ENCODE measurements at places on chromosomes 1 and 21.

DNA sequence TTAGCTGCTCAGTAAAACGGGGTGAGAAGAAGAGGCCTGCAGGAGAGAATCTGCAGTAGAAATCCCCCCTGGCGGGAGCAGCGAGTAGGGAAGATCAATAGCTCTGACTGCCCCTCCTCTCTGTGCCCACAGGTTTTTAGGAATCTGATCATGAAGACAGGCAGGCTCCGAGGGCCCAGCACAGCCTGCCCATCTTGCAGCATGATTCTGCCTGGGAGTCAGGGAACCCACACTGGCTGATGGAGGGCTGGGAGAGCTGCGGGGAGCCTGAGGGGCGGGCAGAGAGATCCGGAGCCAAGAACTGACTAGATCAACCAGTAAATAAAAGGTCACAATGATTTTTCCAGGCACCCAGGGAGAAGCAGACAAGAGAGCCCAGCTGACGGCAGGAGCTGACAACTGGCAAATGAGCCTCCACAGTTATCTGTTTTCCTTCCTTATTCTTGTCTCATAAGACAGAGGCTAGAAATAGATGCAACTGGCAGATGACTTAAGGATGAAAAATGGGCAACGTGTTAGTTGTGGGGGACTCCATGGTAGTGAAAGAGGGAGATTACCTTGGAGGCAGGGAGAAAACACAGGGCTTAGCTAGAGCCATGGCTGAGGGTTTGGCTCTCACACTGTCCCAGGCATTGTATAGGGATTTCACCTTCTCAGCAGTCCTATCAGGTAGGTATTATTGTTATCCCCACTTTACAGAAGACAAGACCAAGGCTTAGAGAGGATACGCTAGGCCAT is 116.2 kb downstream of the PLXNA2 start:
- DNase-seq = no peak

- DNase-seq = no peak
These were observed 91.7 kb downstream of the TYW3 start for GRCh38 chr1:74824497-74825107.

- no peak for DNase-seq
These were observed 28.5 kb downstream of the IL12RB2 start for GRCh38 chr1:67336157-67336556.

DNA sequence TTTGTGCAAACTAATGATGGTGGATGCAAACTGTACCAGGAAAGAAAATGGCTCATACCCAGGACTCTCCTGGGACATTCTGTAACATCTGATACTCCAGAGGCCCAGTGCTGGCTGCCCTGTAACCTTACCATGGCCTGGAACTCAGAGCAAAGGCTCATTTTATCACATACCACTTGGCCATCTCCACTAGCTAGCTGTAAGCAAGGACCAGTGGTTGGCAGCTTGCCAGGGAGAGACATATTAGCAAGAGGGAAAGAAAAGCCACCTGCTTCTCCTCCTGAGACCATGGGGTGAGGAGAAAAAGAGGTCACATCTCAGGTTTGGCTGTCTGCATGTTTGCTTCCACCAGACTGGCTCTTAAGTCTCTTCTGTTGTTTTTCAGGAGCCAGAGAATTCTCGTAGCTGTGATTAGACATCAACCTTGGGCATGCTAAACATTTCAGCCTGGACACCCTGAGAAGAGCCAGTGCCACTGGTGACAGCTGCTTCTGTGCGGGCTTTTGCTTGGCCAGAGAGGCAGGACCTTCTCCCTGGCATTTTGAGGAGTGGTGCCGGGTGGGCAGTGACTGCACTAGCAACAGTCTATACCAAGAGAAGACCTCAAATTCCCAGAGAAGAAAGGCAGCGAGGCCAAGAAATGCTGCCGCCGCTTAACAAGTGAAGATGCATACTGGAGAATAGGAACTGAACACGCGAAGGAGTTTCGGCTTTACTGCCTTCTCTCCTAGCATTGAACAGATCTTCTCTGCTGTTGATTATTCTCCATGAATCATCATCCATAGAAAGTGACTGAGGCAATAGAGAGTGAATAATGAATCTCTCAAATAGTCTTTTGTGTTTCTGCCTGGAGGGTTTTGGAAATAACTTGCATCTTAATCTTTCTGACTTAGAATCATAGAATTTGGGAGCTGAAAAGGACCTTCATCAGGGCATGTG is 6.7 kb upstream of the INKA2 start:
- DNase-seq = no peak

- no peak for DNase-seq
These were observed 1.7 kb upstream of the SPRR2B start for GRCh38 chr1:153072806-153073726.

GRCh38 chr1:93633313-93633712 is 48.3 kb downstream of the BCAR3 start:
- DNase-seq = no peak

DNA sequence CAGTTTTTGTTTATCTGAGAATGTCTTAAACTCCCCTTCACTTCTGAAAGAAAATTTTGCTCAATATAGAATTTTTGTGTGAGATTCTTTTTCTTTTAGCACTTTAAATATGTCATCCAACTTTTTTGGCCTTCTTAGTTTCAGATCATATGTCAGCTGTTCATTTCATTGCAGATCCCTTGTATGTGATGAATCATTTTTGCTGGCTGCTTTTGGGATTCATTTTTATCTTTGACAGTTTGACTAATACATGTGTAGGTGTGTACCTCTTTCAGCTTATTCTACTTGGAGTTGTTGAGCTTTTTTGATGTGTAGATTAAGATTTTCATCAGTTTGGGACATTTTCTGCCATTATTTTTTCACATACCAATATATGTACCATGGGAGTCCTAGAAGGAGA is 156.8 kb downstream of the FASLG start:
- peak; percentile 55 for DNase-seq

DNA sequence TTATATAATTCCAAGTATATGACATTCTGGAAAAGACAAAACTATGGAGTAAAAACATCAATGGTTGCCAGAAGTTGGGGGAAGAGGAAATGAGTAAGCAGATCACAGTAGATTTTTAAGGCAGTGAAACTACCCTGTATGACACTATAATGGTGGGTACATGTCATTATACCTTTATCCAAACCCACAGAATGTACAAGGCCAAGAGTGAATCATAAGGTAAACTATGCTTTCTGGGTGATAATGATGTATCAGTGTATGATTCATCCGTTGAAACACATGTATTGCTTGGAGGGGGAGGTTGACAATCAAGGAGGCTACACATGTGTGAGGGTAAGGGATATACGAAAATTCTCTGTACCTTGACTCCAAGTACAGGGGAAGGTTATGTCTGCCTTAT is 862.7 kb downstream of the PLA2G4A start:
- DNase-seq = no peak

- DNase-seq = no peak
These were observed 2.3 kb downstream of the MAGI3 start for GRCh38 chr1:113392541-113393128.

All from putamen (tissue), 1 donor.